ENCODE measurements at places on chromosomes 16 and 17. TPM values are rescaled to one million over a fixed set of nuclear protein-coding genes. Genes with fewer than 3 reads are reported as not detected.
A peak's percentile ranks its signal among the peaks of the same experiment; 100 is the strongest.

DNA sequence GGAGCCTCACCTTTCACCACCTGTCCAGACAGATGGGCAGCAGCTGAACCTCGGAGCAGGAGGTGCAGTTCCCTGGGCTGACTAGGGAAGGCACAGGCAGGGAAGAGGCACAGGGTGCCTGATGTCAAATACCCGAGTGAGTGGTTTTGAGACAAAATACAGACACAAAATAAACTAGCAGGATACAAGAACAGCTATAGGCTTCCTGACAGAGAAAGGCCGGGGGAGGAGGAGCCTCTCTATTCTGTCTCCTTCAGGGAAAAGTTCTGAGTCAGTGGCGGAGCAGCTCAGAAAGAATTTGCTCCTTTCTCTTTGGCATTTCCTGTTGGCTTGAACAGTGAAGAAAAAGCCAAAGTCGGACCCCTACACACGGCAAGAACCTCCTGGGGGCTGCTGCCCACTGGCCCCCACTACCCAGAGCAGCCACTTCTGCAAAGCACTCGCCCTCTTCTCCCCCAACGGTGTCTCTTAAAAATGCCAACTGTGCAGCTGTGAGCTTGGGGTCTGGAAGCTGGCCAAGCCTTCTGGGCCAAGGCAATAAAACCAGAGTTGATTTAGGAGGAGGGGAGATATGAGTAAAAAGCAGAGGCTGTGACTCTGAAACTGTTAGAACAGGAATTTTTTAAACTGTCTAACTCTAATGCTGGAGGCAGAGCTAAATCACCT is 14.4 kb upstream of the FAAP100 start:
- peaks cover 7% of the 10 kb centered on the region for H3K36me3 ChIP-seq
- peak overlapping the region; percentile 54 for H3K4me3 ChIP-seq
- H3K4me1 ChIP-seq: peaks cover 12% of the 10 kb centered on the region
- H3K27ac ChIP-seq: peak overlapping the region; percentile 77
- H3K27me3 ChIP-seq: no peaks in the 10 kb centered on the region

DNA sequence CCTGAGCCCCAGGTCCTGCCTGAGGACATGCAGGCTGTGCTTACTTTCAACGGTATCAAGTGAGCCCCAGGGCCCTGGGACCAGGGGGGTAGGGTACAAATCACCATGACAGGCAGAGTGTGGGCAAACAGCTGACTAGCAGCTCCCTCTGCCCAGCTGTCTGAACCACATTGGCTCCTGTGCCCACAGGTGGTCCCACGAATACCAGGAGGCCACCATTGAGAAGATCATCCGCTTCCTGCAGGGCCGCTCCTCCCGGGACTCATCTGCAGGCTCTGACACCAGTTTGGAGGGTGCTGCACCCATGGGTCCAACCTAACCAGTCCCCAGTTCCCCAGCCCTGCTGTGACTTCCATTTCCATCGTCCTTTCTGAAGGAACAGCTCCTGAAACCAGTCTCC is 10.0 kb downstream of the SLC46A1 start:
- H3K4me1 ChIP-seq: no peaks in the 10 kb centered on the region
- H3K27me3 ChIP-seq: no peaks in the 10 kb centered on the region
- no peak for DNase-seq
- H3K27ac ChIP-seq: no peak overlapping the region
- no peak overlapping the region for H3K4me3 ChIP-seq

DNA sequence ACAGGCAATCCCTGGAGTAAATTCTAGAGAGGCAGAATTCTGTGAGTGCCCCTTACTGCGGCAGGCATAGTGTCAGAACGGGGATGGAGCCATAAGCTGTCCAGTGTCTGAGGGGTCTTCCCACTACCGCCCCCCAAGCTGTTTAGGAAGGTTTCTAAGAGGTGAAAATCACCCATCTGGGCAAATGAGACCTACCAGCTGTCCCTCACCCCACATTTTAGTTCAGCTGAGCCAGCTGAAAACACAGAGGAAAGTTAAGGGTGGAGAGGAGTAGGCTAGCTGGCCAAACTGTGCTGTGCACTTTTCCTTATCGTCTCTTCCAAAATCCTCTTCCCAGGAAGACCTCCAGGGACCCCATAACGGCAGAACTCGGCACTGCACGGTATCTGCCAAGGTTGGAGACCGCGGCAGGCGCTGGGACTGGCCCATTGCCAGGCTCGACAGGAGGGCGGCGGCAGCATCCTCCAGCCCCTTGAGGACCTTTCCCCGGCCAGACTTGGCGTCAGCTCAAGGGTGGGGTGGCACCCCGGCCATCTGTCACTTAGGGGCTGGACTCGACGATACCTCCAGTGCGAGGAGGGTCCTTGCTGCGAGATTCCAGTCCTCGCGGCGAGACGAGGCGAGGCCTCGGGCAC is 955 bp downstream of the ACLY start:
- H3K27me3 ChIP-seq: no peaks in the 10 kb centered on the region
- peaks cover 25% of the 10 kb centered on the region for H3K4me1 ChIP-seq
- no peaks in the 10 kb centered on the region for H3K36me3 ChIP-seq
- DNase-seq: peak; percentile 26
- H3K4me3 ChIP-seq: peak overlapping the region; percentile 97
- H3K27ac ChIP-seq: peak overlapping the region; percentile 92

DNA sequence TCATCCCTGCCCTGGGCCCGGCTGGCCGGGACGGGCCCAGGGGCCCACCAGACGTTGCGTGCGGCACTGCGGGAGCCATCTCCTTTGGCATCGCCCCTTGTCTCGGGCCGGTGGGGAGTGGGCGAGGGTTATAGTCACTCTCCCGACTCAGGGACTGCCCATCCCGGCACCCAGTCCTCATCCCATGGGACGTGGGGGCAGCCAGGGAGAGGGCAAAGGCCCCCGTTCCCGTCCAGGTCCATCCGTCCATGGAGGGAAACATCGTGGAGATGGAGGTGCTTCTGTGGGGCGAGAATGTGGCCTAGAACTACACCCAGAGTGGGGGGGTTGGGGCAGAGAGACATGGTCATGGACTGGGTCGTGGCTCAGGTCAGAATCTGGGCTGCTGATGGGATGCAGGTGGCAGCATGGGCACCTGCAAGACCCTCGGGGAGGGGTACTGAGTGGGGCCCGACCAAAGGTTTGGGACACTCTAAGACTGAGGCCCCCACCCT is 2.4 kb upstream of the WDR90 start:
- no peak for DNase-seq
- peaks cover 12% of the 10 kb centered on the region for H3K4me1 ChIP-seq
- peak overlapping the region; percentile 94 for H3K27ac ChIP-seq
- H3K36me3 ChIP-seq: no peaks in the 10 kb centered on the region
- no peak overlapping the region for H3K4me3 ChIP-seq
- H3K27me3 ChIP-seq: no peaks in the 10 kb centered on the region

DNA sequence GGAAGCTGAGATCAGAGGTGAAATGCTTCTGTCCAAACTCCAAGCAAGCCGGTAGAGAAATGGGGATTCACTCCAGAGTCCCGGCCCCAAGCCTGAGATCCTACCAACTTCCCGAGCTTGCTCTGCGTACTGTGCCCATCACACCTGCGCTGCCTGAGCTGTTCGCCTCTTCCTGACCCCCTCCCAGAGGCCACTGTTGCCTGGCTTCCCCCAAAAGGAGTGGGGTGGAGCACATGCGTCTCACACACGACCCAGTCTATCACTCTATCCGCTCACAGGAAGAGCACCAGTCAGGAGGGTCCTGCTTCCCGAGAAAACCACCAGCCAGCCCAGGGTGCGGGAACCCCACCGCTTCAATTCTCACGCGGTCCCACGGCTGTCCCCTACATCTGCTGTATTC is 13.5 kb upstream of the C16orf95 start:
- H3K27ac ChIP-seq: peak overlapping the region; percentile 67
- H3K27me3 ChIP-seq: no peaks in the 10 kb centered on the region
- H3K4me1 ChIP-seq: no peaks in the 10 kb centered on the region

- H3K4me3 ChIP-seq: no peak overlapping the region
- H3K36me3 ChIP-seq: no peaks in the 10 kb centered on the region
- DNase-seq: no peak
- H3K4me1 ChIP-seq: no peaks in the 10 kb centered on the region
These were observed 56.9 kb upstream of the HAS3 start for GRCh38 chr16:69048328-69049120.

- H3K27ac ChIP-seq: no peak overlapping the region
- H3K27me3 ChIP-seq: no peaks in the 10 kb centered on the region
- no peak for DNase-seq
- H3K36me3 ChIP-seq: no peaks in the 10 kb centered on the region
These were observed 16.0 kb upstream of the SCNN1B start for GRCh38 chr16:23286131-23286532.

- no peak overlapping the region for H3K27ac ChIP-seq
- DNase-seq: peak; percentile 18
- no peaks in the 10 kb centered on the region for H3K4me1 ChIP-seq
- H3K4me3 ChIP-seq: no peak overlapping the region
These were observed 62.2 kb downstream of the DHRS7C start for GRCh38 chr17:9729034-9729650.

GRCh38 chr17:68326681-68327080 is 35.4 kb downstream of the ARSG start:
- no peak overlapping the region for H3K4me3 ChIP-seq
- H3K36me3 ChIP-seq: no peaks in the 10 kb centered on the region
- H3K27me3 ChIP-seq: no peaks in the 10 kb centered on the region
- no peak for DNase-seq
- no peak overlapping the region for H3K27ac ChIP-seq

GRCh38 chr17:2517539-2517938 is 5.9 kb upstream of the METTL16 start:
- no peaks in the 10 kb centered on the region for H3K27me3 ChIP-seq
- H3K36me3 ChIP-seq: no peaks in the 10 kb centered on the region

ARL5C gene
- total RNA-seq: not detected

UTS2R gene
- 0.33 TPM for total RNA-seq

TRAPPC2L gene
- total RNA-seq: 37.8 TPM

KRT20 gene
- total RNA-seq: 6.6 TPM

WDR45B gene
- 118 TPM for total RNA-seq

MMP25 gene
- 1.1 TPM for total RNA-seq

DUS2 gene
- 7.7 TPM for total RNA-seq

PSKH1 gene
- total RNA-seq: 20.5 TPM

TP53TG3 gene
- total RNA-seq: not detected

TMED6 gene
- 1.3 TPM for total RNA-seq

TMEM238L gene
- total RNA-seq: not detected

BEAN1 gene
- 3.5 TPM for total RNA-seq

LLGL2 gene
- total RNA-seq: 60.2 TPM

CSNK1D gene
- total RNA-seq: 50.7 TPM

Data from breast epithelium (tissue), 4 donors.